ENCODE measurements at places on chromosomes 16 and 17. TPM values are rescaled to one million over a fixed set of nuclear protein-coding genes. Genes with fewer than 3 reads are reported as not detected.
A peak's percentile ranks its signal among the peaks of the same experiment; 100 is the strongest.

The KRTAP2-1 gene
- polyA plus RNA-seq, result not detected

The NACA2 gene
- polyA plus RNA-seq, result not detected

The TMEM220 gene
- 22.7 TPM for polyA plus RNA-seq

The ZNHIT3 gene
- polyA plus RNA-seq, result 51.8 TPM

DNA sequence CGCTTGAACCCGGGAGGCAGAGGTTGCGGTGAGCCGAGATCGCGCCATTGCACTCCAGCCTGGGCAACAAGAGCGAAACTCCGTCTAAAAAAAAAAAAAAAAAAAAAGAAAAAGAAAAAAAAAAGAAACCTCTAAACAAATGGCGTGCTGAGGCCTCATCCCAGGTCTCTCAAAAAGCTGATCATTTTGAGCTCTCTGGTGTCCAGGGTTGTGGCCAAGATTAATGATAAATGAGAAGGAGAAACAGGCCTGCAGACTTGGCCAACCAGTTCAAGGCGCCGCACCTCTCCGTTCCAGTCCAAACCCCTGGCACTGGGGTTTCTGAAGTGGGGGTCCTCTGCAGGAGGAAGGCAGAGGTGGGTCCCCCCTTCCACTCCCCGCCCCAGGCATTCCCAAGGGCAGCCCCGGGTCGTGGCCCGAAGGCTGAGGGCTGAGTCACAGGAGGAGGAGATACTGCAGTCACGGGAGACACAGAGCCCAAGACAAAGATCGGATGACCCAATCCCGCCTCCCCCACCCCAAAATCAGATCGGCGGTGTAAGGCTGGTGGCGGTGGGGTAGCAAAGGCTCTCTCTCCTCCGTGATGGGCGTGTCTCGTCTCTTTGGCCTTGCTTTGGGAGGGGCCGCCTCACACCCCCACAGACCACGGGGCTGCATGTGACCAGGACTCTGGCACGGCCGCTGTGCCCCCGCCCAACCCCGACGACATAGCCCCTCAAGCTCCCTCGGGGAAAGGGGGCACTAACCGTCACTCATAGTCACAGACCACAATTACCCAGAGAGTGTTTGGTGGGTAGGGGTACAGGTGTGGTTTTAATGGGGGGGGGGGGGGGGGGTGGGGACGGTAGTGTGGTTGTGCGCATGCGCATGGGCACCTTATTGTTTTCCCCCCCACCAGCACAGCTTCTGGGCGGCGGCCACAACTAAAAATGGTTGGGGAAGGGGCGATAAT lies 1.1 kb downstream of the VAT1 start:
- peak; percentile 93 for DNase-seq

DNA sequence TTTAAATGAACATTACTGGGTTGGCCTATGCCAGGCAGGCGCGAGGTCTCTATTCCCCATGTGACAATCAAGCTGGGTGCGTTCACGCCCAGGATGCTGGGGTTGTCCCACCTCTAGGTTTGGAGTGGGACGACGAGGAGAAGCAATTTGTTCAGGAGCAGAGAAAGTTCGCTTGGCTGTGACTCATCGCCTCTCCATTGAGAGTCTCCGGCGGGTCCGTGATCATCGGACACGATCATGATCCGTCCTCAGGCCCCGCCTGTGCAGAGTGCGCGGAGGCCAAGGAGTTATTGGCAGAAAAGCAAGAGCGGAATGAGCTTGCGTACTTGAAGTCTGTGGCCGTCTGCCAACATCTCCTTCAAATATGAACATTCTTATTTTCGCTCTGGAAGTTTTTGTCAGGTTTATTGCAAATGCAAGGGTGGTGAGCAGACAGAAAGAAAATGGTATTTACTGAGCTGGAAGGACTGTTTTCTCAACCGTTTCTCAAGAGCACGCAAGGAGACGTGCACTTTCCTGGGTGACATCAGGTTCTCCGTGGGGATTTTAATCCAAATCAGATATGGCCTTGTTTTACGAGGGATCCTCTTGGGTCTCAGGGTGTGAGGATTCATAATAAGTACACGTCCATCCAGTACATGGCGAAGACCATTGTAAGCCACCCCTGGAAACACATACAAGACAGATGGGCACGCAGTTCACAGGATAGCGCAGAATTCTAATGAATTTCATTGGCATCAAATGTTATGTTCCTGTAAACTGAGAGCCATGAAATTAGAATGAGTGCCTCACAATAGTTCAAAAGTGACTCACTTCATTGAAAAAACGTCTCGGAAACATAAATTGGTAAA lies 70.1 kb upstream of the CREBBP start:
- DNase-seq, result peak; percentile 95

- no peak for DNase-seq
Observed at GRCh38 chr16:66036184-66036583, 330.3 kb upstream of the CDH5 start.

- DNase-seq, result no peak
Observed at GRCh38 chr17:62713086-62713881, 85.8 kb downstream of the MRC2 start.

DNA sequence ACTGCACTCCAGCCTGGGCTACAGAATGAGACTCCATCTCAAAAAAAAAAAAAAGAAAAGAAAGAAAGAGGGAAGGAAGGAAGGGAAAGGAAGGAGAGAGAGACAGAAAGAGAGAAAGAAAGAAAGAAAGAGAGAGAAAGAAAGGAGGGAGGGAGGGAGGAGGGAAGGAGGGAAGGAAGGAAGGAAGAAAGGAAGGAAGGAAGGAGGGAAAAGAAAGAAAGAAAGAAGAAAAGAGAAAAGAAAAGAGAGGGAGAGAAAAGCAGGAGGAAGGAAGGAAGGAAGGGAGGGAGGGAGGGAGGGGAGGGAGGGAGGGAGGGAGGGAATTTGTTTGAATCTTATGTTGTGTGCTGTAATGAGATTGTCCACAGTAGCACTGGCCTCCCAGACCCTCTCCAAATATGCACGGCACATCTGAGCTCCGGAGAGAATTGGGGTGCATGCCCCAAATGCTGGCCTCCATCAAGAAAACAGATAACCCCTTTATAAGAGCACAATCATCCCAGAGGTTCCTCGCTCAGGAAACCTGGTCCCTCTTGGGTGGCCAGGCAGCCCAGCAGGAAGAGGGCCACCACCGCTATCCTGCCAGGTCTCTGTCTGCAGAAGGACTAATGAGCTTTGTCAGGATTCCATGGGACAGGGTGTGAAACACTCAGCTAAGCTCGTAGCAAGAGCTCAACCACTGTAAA lies 8.8 kb upstream of the EIF1 start:
- DNase-seq, result no peak

DNA sequence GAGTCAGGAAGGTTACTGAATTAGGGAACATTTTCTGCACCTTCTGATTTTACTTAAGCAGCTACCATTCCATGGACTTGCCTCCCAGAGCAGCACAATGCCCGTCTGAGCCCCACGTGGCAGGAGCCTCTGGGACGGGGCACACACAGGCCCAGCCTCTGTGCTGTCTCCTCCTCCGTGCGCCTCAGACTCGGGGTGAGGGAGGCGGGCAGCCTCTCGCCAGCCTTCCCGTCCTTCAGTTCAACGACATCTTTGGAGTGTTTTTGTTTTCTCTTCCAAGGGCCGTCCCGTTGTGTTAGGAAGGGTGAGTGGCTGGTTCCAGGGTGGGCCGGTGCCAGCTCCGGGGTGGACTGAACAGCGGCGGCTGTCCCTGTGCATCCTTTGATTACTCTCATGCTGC lies 31.8 kb downstream of the NDEL1 start:
- DNase-seq, result no peak

DNA sequence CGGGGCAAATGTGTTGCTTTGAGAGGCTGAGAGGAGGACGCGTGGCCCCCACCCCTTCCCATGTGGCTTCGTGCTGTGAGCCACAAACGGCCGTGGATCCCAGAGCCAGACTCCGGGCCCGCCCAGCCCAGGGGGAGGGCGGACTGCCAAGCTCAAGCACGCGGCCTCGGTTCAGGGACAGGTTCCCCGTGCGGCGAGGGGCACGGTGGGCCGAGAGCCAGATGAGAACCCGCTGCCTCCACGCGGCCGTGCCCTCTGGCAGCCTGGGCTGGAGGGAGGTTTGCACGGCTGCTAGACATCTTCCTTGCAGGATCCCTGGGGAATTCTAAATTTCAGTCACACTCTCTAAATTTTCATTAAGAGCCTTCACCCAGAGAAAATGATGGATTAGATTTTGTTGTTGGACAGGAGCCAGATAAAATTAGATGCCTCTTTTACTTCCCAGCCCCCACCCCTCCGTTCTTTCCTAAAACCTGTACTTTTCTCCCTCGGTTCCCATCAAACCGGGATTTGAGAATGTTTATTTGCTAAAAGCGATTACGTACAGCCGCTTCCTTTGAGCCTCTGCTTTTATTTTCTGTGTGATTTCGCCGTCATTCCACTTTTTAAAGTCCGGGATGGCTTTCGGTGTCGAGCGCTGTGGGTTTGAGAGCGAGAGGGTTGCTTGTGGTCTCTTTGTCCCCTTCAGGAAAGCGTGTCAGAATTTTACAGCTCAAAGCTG lies 25.0 kb upstream of the GNG13 start:
- no peak for DNase-seq

DNA sequence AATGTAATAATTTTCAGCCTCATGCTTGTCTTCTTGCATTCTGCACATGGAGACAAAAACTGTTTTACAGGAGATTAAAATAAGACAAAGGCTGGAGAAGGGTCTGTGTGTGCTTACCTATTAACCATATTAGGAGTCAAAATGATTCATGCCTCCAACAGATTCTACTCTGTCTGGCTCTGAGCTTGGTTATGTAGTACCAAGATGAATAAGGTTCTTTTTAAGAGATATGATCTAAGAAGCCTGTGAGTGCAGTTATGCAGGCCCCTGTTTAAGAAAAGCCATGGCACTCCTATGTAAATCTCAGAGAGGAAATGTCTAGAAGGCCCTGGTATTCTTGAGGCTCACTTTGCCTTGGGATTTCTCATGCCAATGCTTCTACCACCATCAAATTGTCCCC lies 486.6 kb upstream of the CDH11 start:
- DNase-seq, result no peak

GRCh38 chr17:70655176-70655958 lies 486.0 kb downstream of the KCNJ2 start:
- DNase-seq, result no peak

- no peak for DNase-seq
Observed at GRCh38 chr16:85687651-85688471, 893 bp downstream of the GINS2 start.

Measured in sigmoid colon (tissue), 7 donors.